ENCODE measurements at places on chromosomes 7 and 10.

- no peak for DNase-seq
These were observed 341.2 kb downstream of the PTPRN2 start for GRCh38 chr7:158246272-158246959.

DNA sequence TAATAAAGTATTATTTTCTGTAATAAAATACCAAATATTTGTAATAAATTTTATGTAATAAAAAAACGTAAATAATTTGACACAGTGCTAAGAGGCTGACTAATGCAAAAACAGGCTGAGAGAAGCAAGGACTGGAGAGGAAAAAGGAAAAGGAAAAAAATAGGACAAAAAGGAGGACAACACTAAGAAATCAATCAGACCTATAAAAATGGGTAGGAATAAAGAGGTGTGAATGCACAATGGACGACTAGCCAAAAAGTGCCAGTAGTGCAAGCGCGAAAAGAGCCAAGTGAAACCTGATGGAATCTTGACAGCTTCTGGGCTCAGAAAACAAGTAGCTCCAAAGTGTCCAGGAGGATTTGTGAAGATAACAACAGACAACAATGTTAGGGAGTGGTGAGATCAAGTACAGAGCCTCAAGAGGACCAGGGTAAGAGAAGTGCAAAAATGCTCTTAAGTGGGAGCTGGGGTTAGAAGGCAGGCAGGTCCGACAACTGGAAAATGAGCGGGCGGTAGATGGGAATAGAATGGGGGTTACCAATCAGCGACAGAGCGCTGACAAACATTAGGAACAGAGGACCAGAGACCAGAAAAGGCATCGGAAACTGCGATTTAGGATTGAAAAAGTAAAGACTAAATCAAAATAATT is 1.2 kb downstream of the BRAF start:
- DNase-seq, result peak; percentile 19

DNA sequence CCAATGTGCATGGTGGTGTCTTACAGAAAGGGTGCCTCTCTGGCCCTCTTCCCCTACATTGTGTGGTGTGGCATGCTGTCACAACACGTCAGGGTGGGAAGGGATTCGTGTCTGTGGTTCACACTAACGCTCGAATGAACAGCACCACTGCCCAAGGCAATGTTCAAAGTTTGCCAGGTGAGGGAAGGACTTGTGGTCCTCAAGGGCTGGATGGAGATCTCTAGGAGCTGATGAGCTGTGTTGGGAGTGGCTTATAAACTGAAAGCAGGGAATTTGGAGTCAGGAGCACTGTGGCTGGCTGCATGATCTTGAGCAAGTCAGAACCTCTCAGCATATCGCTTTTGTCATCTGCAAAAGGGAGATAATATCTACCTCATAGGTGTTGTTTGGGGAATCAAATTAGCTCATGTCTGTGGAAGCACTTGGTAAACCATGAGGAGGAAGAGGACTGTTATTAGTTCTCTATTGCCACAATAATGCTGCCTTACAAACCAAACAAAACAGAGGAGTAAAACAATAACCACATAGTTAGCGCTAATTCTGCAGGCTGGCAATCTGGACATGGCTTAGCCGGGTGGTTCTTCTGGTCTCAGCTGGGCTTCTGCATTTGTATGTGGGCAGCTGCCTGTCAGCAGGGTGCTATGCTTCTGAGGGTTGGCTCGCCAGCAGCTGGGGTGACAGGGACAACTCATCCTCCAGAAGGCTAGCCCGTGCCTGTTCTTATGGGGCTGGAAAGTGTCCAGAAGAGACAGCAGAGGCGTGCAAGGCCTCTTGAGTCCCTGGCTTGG is 22.9 kb upstream of the C10orf105 start:
- no peak for DNase-seq

- DNase-seq, result no peak
These were observed 175.2 kb upstream of the TCF7L2 start for GRCh38 chr10:112774798-112775197.

GRCh38 chr10:73967022-73967429 is 30.9 kb upstream of the VCL start:
- DNase-seq, result no peak

GRCh38 chr7:38016567-38016966 is 96.1 kb downstream of the EPDR1 start:
- DNase-seq, result no peak

DNA sequence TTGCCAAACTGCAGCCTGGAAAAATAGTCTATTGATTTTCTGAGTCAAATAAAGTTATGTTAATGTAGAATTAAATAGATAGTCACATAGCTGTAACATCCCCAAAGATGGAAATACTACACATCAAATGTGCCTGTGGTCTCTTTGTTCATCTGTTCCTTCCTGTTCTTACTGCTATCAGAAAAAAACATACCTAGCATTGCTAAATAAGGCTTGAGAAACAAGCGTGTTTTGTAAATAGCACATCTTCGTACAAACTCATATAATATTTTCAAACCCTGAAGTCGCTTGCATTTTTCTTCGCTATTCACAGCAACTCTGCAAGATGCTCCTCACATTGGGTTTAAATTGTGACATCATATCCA is 116.1 kb downstream of the KLF6 start:
- no peak for DNase-seq

- peak; percentile 90 for DNase-seq
These were observed 43.7 kb upstream of the SLIT1 start for GRCh38 chr10:97229322-97230015.

DNA sequence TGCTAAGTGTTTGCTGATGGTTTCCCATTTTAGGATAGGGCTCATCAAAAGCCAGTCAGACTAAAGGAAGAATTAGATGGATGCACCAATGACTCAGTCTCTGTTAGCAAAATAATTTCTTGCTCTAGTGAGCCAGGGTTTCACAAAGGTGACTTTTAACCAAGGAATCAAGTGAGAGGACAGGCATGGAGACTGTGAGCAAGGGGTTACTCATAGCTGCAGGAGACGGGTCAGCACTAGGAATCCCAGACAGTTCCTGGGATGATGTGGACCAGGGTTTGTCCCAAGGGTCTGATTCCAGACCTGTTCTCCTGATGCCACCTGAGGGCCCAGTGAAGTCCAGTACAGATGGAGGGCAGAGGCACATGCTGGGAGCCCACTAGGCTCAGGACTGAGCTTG is 138.1 kb downstream of the NOC3L start:
- peak; percentile 89 for DNase-seq

DNA sequence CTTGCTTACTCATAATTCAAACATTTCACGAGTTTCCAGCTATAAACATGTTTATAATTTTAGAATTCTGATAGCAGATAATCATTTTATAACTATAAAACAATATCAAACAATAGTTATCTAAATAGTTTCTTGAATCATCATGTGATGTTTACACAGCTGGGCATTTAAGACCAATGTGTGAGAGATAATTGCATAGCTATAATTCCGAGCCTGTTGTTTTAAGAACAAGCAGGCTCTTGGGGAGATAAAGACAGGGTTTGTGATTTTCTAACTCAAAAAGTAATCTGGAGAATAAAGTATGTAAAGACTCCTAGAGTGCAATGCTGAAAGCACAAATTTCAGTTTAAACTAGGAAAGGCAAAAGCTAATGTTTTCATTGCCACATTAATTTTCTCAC is 331.2 kb downstream of the LRRTM3 start:
- no peak for DNase-seq

DNA sequence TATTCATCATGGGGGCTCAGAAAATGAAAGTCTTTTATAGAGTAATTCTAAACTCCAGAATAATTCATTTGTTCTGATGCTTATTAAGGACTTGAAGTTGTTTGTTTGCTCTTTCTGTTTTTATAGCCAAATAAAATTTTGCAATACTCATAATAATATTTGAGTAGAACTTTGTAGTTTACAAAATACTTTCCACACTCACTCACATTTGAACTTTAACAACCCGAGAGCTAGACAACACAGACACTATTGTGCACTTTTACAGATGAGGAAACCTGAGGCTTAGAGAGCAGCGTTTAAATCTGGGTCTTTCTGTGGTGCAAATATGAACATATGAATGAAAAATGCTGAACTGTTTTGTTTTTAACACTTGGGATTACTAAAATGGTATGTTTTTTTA is 126.8 kb downstream of the KAT6B start:
- no peak for DNase-seq

DNA sequence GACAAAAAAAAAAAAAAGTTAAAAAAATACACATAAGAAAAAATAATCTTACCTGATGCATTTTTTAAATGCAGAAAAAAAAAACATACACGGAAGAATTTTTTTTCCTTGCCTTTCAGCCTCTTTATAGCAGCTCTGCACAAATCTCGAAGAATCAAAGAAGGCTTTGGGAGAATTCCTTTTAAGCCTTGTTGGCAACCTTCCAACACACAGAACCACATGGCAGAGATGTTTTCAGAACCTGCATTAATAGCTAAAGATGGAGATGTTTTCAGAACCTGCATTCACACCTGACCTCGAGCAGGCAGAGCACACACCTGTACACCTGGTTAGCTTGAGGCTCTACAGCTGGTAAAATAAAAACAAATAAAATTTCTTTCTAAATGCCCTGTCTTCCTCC is 65.6 kb downstream of the DOCK4 start:
- no peak for DNase-seq

GRCh38 chr7:51455948-51456347 is 139.3 kb upstream of the COBL start:
- no peak for DNase-seq

- no peak for DNase-seq
These were observed 56.3 kb downstream of the COL28A1 start for GRCh38 chr7:7479275-7479805.

DNA sequence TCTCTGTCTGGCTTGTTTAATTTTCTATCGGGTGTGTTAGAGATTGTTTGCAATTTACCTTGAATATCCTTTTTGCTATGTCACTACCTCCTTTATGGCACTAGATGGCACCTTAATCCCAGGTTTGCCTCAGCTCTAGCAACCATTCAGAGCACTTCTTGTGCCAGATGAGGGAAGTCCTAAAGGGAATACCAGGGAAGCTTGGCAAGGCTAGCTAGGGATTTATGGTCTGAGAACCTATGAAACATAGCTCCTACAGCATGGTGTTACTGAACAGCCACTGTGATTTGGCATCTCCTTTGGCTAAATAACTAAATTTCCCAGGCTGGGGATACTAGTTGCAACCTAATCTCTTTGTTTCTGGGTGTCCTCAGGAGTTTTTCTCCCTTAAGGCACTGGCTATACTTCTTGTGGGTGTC is 69.0 kb upstream of the VOPP1 start:
- DNase-seq, result peak; percentile 84

- no peak for DNase-seq
These were observed 112.2 kb downstream of the PTPN20 start for GRCh38 chr10:47023237-47024045.

GRCh38 chr7:71389976-71390375 is 258.0 kb downstream of the GALNT17 start:
- no peak for DNase-seq

Measured in bronchial epithelial cell (primary cell).